ENCODE measurements at places on chromosomes 5 and 9.

DNA sequence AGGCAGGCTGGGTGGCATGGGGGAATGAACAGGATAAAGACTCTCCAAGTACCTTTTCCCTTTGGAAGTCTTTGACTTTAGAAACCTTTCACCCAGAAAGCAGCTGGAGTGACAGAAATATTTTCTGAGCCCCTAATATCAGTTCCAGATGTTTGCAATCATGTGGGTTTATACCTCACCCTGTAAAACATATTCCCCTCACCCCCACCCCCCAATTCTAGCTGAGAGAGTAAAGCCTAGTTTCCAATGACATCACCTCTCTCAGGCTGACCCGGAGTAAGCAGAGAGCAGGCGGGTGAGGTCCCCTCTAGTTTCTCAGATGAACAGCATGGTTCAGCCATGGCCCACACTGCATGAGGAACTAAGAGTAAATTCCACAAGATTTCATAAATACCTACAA, 82.9 kb upstream of the TRIM32 start:
- no peak for DNase-seq

GRCh38 chr5:33536802-33537201, 96.0 kb downstream of the TARS1 start:
- DNase-seq = no peak

GRCh38 chr5:160486573-160486972, 64.9 kb downstream of the PTTG1 start:
- no peak for DNase-seq

- DNase-seq = no peak
Measured at GRCh38 chr5:75960129-75960528, 123.1 kb upstream of the SV2C start.

- DNase-seq = no peak
Measured at GRCh38 chr9:126159430-126160060, 167.1 kb upstream of the MVB12B start.

GRCh38 chr9:27851858-27852257, 278.6 kb upstream of the C9orf72 start:
- DNase-seq = no peak

- peak; percentile 51 for DNase-seq
Measured at GRCh38 chr5:55535199-55535905, 588 bp upstream of the PLPP1 start.

DNA sequence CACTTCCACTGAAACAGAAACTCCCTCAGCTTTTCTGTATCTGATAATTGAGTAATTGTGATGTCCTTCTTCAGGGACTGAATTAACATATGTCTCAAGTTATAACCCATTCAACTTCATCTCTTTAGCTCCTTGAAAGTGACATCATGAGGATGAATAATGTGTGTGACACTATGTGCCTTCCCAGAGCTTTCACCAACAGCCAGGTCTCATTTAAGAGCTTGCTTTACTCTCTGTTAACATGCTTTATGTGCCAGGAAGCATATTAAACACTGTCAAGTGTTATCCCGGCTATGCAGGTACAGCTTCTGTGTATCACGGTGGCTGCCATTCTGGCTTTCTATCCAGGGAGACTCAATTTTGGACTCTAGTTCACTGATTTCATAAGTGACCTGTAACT, 799.9 kb downstream of the CDH12 start:
- DNase-seq = peak; percentile 36

GRCh38 chr9:87910821-87911220, 6.9 kb upstream of the SPATA31C1 start:
- no peak for DNase-seq

DNA sequence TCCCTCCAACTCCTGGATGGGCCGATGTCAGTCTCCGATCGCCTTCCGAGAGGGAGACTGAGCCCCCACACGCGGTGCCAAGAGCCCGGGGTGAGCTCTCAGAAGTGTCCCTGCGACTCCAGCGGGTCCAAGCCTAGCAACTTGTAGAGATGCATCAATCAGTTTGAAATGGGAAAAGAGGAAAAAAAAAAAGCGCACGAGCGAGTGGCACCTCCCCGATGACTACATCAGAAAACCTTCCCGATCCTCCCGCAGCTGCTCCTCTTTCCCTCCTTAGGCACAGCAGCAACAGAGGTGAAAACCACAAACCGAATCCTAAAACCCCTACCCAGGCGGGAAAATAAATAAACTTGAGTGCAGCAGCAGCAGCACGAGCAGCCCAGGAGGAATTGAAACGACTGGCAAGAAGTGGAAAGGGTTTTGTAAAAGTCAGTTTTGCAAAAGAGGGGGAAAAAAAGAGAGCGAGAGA, 1.0 kb upstream of the EFNA5 start:
- DNase-seq = peak; percentile 44

- no peak for DNase-seq
Measured at GRCh38 chr5:79878721-79879336, 112.2 kb downstream of the MTX3 start.

DNA sequence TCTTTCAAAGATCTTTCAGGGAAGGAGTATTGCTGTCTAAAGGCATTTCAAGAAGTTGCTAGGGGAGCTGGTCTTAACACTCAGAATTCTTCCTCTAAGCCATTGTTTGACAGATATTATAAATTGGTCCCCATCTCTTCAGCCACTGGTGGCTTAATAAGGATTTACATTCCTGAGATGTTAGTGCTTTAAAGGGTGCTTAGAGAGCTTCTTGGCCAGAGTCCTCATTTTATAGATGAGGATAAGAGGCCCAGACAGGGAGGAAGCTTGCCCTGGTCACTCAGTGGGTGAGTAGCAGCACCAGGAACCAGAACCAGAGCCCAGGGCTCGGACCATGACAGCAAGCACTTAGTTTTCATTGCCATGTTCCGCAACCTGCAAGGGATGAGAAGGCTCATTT, 53.2 kb downstream of the GALNT10 start:
- no peak for DNase-seq

DNA sequence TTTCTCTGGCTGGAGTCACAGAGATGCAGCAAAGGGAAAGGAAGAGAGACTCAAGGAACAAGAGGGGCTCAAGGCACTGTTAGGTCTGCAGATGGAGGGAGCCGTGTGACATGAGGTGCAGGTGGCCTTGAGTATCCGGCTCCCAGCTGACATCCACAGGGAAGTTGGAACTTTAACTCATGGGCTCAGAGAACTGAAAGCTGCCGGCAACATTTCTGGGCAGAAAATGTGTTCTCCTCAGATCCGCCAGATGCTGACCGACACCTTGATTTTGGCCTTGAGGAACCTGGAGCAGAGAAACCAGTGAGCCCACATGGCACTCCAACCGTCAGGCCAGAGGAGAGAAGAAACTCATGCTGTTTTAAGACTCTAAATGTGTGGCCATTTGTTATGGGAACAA, 258.1 kb upstream of the IRX2 start:
- DNase-seq = no peak

- DNase-seq = no peak
Measured at GRCh38 chr5:109006129-109006528, 258.4 kb downstream of the FER start.

- DNase-seq = no peak
Measured at GRCh38 chr9:98940276-98940675, 3.4 kb upstream of the COL15A1 start.

- no peak for DNase-seq
Measured at GRCh38 chr5:80060966-80061365, 25.8 kb downstream of the THBS4 start.

- DNase-seq = no peak
Measured at GRCh38 chr5:17619354-17619753, 9.2 kb downstream of the TAF11L12 start.

DNA sequence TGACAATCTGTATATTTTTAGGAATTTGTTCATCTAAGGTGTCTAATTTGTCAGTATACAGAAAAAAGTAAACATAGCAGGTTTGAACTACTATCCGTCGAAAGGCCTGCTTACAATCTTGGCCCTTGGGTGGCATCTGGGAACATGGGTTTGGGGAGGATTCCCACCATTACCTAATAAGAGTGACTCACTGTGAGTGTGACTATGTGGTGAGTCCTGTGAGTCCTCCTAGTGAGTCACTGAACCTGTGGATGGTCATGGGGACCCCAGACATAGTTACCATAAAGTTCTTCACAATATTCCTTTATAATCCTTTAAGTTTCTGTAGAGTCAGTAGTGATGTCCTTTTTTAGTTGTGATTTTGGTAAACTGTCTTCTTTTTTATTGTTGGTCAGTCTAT, 37.0 kb downstream of the RNF130 start:
- no peak for DNase-seq

GRCh38 chr9:129832982-129833381, 2.1 kb downstream of the C9orf78 start:
- no peak for DNase-seq

- DNase-seq = no peak
Measured at GRCh38 chr9:98851730-98852459, 44.4 kb downstream of the GALNT12 start.

GRCh38 chr5:33848554-33848953, 43.2 kb downstream of the ADAMTS12 start:
- no peak for DNase-seq

DNA sequence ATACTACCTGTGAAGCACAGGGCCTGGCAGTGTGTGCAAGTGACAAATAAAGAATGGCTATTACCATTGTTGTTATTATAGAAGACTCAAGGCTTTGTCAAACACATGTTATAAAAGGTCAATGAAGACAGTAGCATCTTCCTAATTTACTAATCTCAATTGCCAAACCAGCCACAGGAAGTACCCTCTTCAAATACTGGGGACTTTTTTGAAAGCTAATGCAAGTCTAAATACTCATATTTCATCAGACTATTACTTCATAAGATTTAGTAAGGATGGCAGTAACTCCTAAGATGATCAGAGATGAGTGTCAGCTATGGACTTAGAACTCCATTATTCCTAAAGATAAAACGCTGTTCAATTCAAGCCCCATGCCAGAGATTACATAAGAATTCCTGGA, 43.0 kb downstream of the GNAQ start:
- DNase-seq = no peak

DNA sequence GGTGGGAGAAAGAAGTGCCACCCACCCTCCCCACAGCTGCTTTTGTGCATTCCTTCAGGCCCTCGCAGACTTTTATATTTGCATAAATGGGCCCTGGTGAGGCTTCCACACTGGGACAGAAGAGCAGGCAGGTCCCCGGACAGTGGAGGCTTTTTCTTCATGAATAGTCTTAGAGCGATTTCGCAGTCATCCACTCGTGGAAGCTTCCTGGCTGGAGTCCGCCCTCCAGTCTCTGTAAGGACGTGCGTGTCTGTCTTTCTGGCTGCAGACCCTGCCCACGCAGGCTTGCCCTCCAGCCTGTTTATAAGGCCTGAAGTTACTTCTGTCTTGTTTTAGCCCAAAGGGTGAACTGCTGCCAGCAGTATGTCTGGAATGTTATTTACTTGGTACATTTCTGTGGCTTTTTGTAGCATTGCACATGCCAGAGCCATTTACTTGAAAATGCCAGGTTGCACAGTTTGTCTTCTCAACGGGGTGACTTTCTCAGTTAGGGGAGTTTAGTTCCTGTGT, 195.7 kb downstream of the AOPEP start:
- no peak for DNase-seq

GRCh38 chr5:142861011-142861410, 90.8 kb downstream of the ARHGAP26 start:
- DNase-seq = no peak

GRCh38 chr5:153308282-153308681, 182.2 kb upstream of the GRIA1 start:
- no peak for DNase-seq

DNA sequence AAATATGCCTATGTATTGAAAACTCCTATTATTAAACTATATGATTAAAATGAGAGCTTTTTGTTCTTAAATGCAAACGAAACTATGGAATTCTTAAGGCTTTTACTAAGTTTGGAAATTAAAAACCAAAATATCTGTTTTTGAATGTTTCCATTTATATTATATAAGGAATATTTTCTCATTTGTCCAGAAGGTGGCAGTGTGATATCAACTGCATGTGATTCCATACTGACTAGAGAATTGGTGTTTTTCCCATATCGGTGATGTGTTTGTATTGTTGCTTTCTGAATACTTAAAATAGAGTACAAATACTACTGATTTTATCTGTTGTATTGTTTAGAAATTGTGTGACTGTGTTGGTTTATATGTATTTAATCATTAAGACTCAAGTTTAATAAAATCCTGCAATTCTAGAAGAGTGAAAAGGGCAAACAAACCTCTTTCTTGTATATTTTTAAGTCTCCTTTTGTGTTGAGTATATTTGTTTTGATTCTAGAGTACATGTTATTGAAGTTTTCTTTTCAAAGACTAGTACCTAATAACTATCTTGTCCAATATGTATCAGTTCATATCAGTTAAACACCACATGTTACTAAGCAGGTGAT, 320.8 kb downstream of the CCDC171 start:
- peak; percentile 35 for DNase-seq

DNA sequence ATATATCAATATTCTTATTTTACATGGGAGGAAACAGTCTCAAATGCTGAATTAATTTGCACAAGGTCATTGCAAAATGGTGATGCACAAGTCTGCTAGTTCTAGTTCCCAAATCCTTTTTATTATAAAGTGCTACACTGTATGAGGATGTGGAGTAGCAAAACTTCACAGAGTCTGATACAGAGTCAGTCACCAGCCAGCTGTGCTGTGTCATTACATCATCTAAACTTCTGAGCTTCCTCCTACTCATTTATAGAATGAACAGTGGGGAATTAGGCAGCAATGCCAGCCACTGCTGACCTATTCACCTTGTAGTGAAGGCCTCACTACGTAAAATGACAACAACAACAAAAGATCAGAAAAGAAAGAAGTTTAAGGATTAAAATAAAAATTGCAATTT, 357.8 kb downstream of the TMEM167A start:
- no peak for DNase-seq

- DNase-seq = no peak
Measured at GRCh38 chr9:111659691-111660090, 1.7 kb upstream of the GNG10 start.

DNA sequence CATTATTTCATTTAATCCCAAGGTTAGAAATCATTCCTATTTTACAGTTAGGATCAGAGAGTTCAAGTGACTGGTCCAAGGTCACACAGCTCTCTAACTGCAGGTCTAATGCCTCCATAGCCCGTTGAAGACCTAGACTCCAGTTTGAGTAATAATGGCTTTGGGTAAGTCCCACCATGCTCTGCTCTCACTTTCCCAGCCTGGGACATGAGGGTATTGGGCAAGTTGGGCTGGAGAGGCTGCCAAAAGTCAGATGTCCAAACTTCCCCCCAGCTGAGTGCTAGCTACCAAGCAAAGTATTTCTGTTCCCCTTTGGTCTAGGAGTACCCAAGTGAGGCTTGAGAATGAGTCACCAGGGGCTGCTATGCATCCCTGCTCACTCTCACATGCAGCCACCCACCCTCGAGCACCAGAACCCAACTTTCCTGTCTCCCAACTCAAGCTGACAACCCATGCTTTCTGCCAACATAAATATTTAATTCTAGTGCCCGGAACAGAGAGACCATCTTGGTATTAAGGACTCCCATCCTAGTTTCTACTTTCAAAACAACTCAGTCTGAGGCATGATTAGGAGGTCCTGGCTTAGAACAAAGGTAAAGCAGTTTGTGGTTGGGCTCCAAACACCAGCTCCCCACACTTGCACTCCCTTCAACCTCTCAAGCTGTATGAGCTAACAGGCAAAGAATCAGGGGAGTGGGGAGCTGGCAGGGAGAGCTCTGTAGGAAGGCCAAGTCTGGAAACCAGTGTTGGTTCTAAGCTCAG, 236.5 kb upstream of the TRIM32 start:
- DNase-seq = no peak

GRCh38 chr5:2917524-2917923, 166.0 kb upstream of the IRX2 start:
- DNase-seq = no peak

- peak; percentile 20 for DNase-seq
Measured at GRCh38 chr9:137286975-137287383, 9.5 kb downstream of the TOR4A start.

- no peak for DNase-seq
Measured at GRCh38 chr5:28027851-28028250, 989.5 kb upstream of the CDH9 start.

GRCh38 chr9:1049641-1050040, 516 bp upstream of the DMRT2 start:
- no peak for DNase-seq

Data from SHP77 treated with DMSO at 0.1 percent for 48 hours (cell line).